Aorta (tissue), 5 donors: ENCODE measurements at places on chromosomes 5 and 9. TPM values are rescaled to one million over a fixed set of nuclear protein-coding genes. Genes with fewer than 3 reads are reported as not detected.

DNA sequence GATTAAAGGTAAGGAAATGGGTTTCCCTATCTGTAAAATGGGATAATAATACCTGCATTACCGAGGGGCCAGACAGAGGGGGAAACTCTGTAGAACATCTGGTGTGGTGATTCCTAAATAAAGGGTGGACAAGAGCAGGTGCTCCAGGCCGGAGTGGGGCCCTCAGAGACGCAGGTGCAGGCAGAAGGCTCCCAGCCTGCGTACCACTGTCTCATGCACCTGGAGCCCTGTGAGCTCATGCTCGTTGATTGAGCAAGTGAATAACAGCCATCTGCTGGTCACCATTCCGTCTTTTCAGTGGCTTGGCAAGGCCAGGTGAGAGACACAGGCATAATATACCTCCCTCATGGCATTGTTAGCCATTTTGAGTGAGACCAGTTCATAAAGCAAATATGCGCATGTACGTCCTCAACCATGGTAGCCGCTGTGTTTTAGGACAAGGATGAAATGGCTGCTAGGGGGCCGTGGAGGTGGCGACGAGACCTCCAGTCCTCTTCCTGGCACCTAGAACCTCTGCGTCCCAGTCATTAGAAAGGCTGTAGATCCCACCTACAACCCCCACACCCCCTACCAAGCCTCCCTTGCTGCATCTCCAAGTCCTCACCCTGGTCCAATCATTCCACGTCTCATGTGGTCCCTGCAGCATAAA lies 198.0 kb upstream of the MVB12B start:
- no peak for DNase-seq

GRCh38 chr9:128310461-128310860 lies 11.8 kb downstream of the TRUB2 start:
- DNase-seq = no peak

DNA sequence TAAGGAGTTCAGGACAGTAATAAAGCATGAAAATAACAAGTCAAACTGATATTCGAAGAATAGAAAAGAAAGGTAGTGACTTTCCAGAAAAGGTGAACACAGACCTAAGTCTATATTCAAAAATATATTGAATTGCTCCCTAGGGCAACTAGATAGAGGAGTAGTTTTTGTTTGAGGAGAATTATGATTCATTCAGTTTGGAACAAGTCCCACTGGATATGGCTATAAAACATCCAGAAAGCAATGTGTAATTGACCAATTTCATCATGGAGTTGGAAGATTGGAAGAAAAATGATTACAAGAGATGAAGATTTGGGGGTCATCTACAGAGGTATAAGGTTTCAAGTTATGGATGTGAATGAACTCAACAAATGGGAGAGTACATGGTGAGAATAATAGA lies 117.5 kb upstream of the ZNF462 start:
- no peak for DNase-seq

- DNase-seq = no peak
Observed at GRCh38 chr9:19122490-19123042, 4.7 kb downstream of the PLIN2 start.

GRCh38 chr9:100100146-100100667 lies 1.2 kb downstream of the INVS start:
- DNase-seq = no peak

DNA sequence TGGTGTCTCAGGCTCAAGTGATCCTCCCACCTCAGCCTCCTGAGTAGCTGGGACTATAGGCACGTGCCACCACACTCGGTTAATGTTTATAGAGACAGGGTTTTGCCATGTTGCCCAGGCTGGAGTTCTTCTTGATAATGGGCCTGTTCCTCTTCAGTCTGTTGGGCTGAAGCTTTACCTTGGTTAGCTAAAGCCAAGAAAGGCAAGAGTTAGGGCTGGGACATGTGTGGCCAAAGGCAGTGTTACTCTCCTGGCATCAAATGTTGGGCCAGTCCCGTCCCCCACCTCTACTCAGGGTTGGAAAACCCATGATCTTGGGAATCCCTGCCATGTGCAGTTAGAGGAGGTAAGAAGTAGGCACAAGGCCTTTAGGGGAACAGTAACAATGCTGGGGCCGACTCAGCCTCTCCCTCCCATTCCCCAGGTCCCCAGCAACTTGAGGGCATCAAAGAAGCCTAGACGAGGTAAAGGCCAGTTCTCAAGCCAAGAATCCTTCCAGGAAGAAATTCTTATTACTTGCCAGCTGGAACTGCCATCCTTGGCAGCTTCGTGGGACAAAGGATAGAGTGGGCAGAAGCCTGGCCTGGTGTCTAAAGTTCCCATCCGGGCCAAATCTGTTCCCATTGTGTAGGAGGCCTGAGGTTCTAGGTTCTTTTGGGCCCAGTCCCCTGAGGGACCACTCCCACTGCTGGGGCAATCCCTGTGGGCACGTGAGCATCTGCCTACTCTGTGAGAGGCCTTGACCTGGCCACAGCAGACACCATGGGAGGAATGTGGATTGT lies 4.5 kb downstream of the EGR1 start:
- peak; percentile 91 for DNase-seq

GRCh38 chr9:85995599-85995998 lies 54.7 kb downstream of the NAA35 start:
- DNase-seq = no peak

DNA sequence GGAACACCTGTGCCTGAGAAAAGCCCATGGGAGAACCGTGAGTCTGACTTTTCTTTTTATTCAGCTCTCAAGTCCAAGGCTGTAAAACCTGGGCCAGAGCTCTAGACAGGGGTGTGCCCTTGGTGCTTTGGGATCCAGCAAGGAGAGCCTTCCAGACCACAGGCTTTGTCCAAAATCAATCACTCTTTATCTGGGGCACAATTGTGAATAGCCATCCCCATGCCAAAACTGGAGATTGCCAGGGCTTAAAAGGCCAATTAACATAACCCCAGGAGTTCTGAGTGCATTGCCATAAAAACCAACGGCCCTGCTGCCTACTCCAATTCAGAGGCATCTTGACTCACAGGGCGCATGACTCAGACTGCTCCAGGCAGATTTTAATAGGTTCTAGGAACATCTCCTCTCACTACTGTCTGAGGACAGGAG lies 391.8 kb downstream of the ARHGEF28 start:
- no peak for DNase-seq

- no peak for DNase-seq
Observed at GRCh38 chr5:72369301-72369700, 49.1 kb downstream of the PTCD2 start.

DNA sequence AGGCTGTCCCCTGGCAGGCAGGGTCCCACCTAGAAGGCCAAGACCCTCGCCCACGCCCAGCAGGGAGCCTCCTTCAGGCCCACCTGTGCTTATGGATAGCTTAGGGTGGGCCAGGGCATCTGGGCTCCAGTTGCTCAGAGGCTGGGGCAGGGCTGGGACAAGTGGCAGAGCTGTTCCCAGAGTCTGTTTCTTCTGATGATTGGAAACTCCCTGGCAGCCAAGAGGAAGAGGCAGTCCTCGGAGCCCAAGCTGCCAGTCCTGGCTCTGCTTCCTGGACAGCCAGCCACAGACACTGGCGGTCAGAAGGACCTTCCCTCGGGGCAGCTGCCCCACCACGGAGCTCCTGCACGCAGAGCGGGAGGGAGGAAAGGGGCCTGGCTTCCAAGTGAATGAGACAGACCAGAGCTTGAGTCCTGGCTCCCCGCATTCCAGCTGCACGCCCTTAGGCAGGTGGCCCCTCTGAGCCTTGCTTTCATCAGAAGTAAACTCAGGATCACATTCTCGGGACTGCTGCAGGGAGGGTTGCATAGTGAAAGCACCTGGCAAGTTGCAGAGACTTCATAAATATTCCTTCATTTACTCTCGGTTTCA lies 37.9 kb upstream of the GABRP start:
- no peak for DNase-seq

DNA sequence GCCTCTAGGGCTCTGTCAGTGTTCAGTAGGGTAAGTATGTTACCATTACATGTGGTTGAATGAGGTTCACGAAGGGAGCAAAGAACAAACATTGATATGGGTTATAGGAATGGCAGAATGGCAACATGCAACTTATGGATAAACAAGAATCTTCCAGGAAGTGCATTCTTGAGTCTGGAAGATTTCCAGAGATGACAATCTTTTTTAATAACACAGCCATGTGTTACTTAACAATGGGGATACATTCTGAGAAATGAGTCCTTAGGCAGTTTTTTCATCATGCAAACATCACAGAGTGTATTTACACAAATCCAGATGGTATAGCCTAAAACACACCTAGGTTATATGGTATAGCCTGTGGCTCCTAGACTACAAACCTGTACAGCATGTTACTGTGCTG lies 9.1 kb upstream of the SLC28A3 start:
- no peak for DNase-seq

DNA sequence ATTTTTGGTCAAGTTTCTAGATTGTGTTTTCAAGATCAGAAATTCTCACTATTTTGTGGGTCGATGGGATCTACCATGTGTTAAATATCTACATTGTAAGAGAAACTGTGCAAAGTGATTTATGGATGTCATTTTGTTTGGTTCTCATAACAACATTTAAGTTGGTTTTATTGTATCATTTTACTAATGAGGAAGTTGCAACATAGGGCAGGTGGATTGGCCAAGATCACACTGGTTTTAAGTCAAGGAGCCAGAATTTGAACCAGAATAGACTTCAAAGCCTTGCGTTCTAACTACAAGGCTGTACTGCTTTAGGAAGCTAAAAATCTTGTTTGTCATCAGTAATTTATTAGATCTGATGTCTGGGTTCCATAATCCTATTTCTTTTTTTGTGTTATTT lies 23.4 kb downstream of the SH3TC2 start:
- no peak for DNase-seq

DNA sequence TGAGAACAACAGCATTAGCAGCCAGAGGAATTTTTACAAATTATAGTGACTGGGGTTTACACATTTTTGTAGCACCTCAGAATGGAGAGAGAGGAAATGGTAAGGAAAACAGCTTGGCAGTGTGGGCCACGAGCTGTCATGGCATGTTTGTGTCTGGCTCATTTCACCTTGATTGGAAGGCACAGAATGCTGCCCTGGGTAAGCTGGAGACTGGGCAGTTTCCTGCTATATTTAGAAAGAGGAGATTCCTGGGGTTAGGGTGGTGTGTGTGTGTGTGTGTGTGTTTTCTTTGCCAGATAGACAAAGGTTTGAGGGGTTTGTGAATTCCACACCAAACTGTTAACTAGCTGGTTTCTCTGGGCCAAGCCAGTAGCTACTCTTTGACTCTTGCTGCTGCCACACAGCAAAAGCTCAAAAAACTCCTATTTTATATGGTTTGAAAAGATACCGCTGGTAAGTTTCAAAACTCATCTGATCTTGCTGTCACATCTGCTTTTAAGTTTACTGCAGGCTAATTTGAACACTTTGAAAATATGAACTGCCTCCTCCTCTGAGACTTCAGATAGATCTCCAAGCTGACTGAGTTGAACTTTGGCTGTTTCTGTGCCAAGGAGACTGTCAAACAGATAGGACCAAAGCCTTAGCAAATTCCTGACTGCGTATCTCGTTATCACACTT lies 9.1 kb downstream of the ARHGAP26 start:
- DNase-seq = no peak

DNA sequence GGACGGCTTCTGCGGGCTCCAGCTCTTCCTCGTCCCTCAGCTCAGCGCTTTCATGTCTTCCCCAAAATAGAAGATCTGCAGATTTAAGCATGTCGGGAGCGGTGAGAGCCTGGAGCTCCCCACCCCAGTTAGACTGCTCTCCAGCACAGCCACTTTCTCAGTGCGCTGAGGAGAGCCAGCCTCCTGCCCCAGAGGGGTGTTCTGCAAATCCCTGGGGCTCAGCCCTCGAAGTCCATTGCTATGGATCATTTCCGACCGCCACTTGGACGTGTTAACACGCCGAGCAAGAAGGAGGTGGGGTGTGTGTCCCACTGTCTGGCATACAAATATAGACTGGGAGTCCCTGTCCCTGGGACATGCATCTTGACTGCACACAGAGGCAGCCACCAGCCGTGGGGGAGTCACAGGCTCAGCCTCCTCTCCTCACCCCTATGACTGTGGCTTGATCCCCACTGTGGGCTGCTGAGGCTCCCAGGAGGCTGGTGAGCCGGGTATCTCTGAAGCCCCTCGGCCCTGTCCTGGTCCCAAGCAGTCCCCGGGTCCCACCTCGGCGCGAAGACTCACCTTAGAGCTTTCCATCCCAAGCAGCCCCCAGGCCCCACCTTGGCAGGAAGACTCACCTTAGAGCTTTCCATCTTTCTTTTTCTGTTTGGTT lies 30.0 kb upstream of the RNF130 start:
- DNase-seq = no peak

GRCh38 chr9:124285903-124286291 lies 28.1 kb downstream of the NEK6 start:
- peak; percentile 93 for DNase-seq

DNA sequence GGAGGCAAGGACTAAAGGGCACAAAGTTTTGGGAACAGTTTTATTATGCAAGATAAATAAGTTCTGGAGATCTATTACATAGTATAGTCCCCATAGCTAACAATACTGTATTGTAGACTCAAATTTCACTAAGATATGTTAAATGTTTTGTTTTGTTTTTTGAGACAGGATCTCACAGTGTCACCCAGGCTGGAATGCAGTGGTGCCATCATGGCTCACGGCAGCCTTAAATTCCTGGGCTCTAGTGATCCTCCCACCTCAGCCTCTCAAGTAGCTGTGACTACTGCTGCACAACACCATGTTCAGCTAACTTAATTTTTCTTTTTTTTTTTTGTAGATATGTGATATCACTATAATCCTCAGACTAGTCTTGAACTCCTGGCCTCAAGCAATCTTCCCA lies 109.6 kb downstream of the TRIM32 start:
- no peak for DNase-seq

GRCh38 chr5:94691291-94691690 lies 72.8 kb downstream of the SLF1 start:
- no peak for DNase-seq

DNA sequence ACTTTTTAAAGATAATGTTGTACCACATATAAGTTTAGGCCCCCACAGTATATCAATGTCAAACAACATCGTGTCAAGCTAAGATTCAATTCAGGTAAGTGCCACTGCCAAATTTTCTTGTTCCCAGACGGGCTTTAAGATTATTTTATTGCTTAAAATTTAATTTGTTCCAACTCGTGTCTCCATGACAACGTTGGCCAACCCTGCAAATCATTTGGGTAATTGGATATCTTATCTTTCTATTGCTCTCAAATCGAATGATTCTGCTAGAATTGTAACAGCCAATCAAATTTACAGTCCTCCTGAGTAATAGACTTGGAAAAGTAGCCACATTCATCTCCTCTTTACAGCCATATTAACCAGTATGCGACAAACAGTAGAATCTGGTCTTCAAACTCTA lies 19.5 kb downstream of the TLE1 start:
- DNase-seq = no peak

- DNase-seq = no peak
Observed at GRCh38 chr5:60521376-60522291, 178.3 kb downstream of the DEPDC1B start.

Gene GARIN3
- not detected for total RNA-seq

Gene TSLP
- total RNA-seq = 2.5 TPM

Gene ADGRD2
- not detected for total RNA-seq

Gene LCN12
- 0.71 TPM for total RNA-seq

Gene GFI1B
- not detected for total RNA-seq

Gene EXOSC3
- total RNA-seq = 30.2 TPM

Gene NUDT12
- 8.9 TPM for total RNA-seq

Gene ENHO
- not detected for total RNA-seq

Gene PCDHB5
- 4.2 TPM for total RNA-seq

Gene PCDHB3
- 2.0 TPM for total RNA-seq

Gene IL33
- 138 TPM for total RNA-seq
